ENCODE measurements at places on chromosomes 2 and 18.

DNA sequence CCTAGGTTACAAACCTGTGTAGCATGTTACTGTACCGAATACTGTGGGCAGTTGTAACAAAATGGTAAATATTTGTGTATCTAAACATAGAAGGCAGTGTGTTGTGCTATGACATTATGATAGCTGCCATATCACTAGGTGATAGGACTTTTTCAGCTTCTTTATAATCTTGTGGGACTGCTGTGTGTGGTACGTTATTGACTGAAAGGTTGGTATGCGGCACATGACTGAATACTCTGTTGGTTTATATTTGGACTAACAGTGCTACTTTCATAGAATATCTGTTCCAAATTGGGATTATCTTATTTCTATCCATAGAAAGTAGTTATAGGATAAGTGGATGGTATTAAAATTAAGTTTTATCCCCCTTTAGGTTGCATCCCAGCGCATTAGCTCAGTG lies 144.7 kb downstream of the PHLPP1 start:
- H3K27ac ChIP-seq, result no peak overlapping the region
- DNase-seq, result no peak
- no peak overlapping the region for H3K4me3 ChIP-seq
- H3K4me1 ChIP-seq, result no peaks in the 10 kb centered on the region

- H3K4me3 ChIP-seq, result no peak overlapping the region
- no peak overlapping the region for H3K27ac ChIP-seq
- DNase-seq, result no peak
- H3K4me1 ChIP-seq, result no peaks in the 10 kb centered on the region
Observed at GRCh38 chr2:178873912-178874311, 66.7 kb upstream of the TTN start.

- DNase-seq, result no peak
- no peak overlapping the region for H3K4me3 ChIP-seq
- peaks cover 2% of the 10 kb centered on the region for H3K36me3 ChIP-seq
- no peaks in the 10 kb centered on the region for H3K4me1 ChIP-seq
- H3K27me3 ChIP-seq, result no peaks in the 10 kb centered on the region
- H3K27ac ChIP-seq, result no peak overlapping the region
Observed at GRCh38 chr2:11904029-11904428, 157.6 kb downstream of the LPIN1 start.

- H3K4me3 ChIP-seq, result peak overlapping the region; percentile 89
- H3K4me1 ChIP-seq, result peaks cover 36% of the 10 kb centered on the region
- DNase-seq, result no peak
- H3K27ac ChIP-seq, result peak overlapping the region; percentile 46
- H3K27me3 ChIP-seq, result no peaks in the 10 kb centered on the region
Observed at GRCh38 chr2:25981596-25982272, 563 bp downstream of the KIF3C start.

DNA sequence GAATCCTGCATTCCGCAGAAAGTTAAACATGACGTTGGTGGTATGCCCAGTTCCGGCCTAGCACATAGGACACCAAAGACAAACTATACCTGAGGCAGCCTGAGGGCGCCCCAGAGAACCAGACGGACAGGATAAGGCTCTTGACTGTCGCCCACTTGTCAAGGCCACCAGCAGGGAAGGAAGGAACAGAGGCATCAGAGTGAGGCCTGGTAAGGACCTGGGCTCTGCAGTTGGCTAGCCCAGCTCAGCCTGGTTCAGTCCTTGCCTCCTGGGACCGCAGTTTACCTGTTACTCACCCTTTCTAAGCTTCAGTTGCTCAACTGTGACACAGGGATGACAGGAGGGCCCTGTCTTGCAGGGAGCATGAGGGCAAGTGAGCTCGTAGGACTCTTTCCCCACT lies 82.1 kb downstream of the ACTR2 start:
- peaks cover 3% of the 10 kb centered on the region for H3K36me3 ChIP-seq
- no peak for DNase-seq
- H3K4me3 ChIP-seq, result no peak overlapping the region

GRCh38 chr2:240568678-240569522 lies 616 bp downstream of the RNPEPL1 start:
- H3K27ac ChIP-seq, result peak overlapping the region; percentile 72
- DNase-seq, result peak; percentile 68
- H3K4me1 ChIP-seq, result peaks cover 59% of the 10 kb centered on the region
- peak overlapping the region; percentile 86 for H3K4me3 ChIP-seq

- no peak overlapping the region for H3K27ac ChIP-seq
- H3K27me3 ChIP-seq, result peaks cover 19% of the 10 kb centered on the region
- no peak overlapping the region for H3K4me3 ChIP-seq
- no peaks in the 10 kb centered on the region for H3K4me1 ChIP-seq
- H3K36me3 ChIP-seq, result no peaks in the 10 kb centered on the region
Observed at GRCh38 chr18:48030616-48031480, 100.4 kb upstream of the SMAD2 start.

DNA sequence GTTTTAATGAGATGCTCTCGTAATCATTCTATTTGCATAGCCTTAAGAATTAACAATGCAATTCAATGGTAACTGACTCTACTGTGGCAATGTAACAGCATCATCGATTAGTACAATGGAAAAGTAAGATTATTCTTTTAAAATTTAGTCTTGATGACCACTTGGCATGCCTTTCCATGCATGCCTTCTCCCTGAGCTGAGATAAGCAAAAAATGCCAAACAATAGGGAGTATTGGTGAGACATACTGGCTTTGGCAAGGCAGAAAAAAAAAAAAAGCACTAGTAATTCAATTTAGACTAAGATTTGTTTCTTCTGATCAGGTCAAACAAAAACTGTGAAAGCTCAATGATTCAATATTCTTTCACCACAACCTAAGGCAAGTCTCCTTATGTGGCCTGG lies 110.8 kb upstream of the TRIB2 start:
- peaks cover 14% of the 10 kb centered on the region for H3K4me1 ChIP-seq
- H3K4me3 ChIP-seq, result no peak overlapping the region
- DNase-seq, result no peak
- no peaks in the 10 kb centered on the region for H3K27me3 ChIP-seq
- no peak overlapping the region for H3K27ac ChIP-seq

DNA sequence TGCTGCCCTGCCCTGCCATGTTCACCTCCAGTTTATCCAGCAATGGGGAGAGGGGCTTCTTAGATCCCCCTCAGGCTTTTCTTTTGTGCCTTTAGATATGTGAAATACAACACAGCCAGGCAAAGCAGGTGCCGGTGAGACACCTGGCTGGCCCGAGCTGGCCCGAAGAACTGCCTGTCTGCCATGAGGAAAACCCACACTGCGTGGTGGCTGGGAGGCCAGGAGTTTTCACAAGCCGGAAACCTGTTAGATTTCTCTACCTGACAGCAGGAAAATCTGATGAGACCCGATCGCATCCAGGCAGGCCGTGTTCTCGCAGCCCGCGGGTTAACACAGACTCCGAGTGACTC lies 5.7 kb upstream of the GAL3ST2 start:
- DNase-seq, result no peak
- H3K4me3 ChIP-seq, result no peak overlapping the region
- H3K27ac ChIP-seq, result no peak overlapping the region
- no peaks in the 10 kb centered on the region for H3K27me3 ChIP-seq
- H3K4me1 ChIP-seq, result peaks cover 19% of the 10 kb centered on the region

DNA sequence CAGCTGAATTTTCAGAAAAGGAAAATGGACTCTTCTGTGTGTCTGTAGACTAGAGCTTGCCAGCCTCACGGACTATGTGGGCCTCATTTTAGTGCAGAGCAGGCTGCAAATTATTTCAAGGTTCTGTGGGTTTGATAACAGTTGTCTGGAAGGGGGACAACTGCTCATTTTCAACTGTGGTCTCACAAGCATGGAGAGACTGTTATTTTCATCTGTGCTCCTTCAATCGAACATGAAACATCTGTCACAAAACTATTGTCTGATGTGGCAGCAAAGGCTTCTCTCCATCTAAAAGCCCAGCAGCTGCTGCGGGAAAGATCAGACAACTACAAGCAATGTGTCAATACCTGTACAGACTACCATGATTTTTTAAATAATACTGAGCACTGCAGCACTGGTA lies 211.8 kb downstream of the LRRTM4 start:
- no peak overlapping the region for H3K27ac ChIP-seq
- no peaks in the 10 kb centered on the region for H3K36me3 ChIP-seq
- no peaks in the 10 kb centered on the region for H3K27me3 ChIP-seq
- no peak for DNase-seq
- no peaks in the 10 kb centered on the region for H3K4me1 ChIP-seq

GRCh38 chr18:23528580-23529472 lies 25.5 kb downstream of the RMC1 start:
- peaks cover 97% of the 10 kb centered on the region for H3K36me3 ChIP-seq
- DNase-seq, result no peak
- no peaks in the 10 kb centered on the region for H3K27me3 ChIP-seq
- peaks cover 4% of the 10 kb centered on the region for H3K4me1 ChIP-seq
- H3K27ac ChIP-seq, result peak overlapping the region; percentile 15

- H3K27ac ChIP-seq, result no peak overlapping the region
- H3K27me3 ChIP-seq, result peaks cover 55% of the 10 kb centered on the region
- no peak overlapping the region for H3K4me3 ChIP-seq
- DNase-seq, result no peak
- H3K4me1 ChIP-seq, result peaks cover 6% of the 10 kb centered on the region
Observed at GRCh38 chr2:100274566-100275199, 47.6 kb downstream of the LONRF2 start.

DNA sequence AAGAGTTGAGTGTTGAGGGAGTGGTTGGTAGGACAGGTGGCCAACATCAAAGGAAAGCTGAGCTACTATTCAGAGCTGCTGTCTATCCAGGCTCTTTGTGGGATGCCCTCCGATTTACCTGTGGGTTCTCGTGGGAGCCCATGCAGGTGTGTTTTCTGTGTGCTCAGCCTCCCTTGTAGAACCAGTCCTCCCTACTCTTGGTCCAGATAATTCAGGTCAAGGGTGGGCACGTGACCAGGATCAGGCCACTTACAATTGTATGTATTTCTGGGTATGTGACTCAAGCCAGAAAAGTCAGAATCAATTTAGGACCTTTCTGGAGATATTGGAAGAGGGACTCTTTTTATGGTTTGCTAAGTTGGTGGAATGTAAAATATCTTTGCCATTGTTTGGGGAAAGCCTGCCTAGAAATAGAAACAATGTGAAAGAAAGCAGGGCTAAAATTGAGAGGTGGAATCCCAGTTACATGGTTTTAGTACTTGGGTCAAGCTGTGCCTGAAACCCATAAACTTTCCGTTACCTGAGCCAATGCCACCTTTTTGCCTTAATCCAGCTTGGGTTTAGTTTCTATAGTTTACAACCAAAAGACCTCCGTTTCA lies 93.2 kb downstream of the PDCL3 start:
- H3K4me3 ChIP-seq, result no peak overlapping the region
- H3K4me1 ChIP-seq, result no peaks in the 10 kb centered on the region
- H3K36me3 ChIP-seq, result no peaks in the 10 kb centered on the region
- DNase-seq, result no peak
- H3K27ac ChIP-seq, result no peak overlapping the region

DNA sequence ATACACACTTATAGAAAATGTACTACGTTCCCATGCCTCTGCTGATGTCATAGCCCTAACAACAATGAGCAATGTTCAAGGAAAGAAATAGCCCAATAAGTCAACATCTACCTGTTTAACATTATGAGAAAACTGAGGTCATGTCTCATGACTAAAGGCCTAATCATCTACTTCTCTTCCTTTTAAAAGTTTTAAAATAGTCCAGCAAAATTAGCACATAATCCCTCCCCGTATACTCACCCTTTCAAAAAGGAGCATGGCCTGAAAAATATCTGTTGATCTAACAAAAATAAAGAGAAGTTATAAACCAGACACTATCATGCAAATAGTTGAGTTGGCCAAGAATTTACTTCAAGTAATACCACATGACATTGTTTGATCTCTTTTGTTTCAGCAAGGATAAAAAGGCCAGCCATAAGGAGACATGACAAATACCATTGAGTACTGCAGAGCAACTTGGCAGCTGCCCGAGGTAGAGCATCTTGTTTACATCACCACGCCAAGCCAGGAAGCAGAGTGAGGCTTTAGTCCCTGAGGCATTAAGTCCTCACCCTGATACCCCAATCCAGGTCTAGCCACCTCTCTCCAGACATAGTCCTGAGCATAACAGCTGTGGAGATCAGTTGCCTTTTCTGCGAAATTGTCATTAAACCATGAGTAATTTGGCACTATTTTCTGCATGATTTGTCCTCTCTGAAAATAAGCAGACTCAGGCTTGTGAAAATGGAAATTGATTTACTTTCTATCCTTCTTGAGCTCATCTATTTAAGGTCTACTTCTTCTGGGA lies 137.4 kb upstream of the ETAA1 start:
- H3K4me1 ChIP-seq, result no peaks in the 10 kb centered on the region
- no peaks in the 10 kb centered on the region for H3K27me3 ChIP-seq
- no peak overlapping the region for H3K27ac ChIP-seq
- no peak for DNase-seq
- H3K36me3 ChIP-seq, result no peaks in the 10 kb centered on the region

GRCh38 chr2:49515996-49516782 lies 361.9 kb upstream of the FSHR start:
- no peak overlapping the region for H3K4me3 ChIP-seq
- H3K27me3 ChIP-seq, result no peaks in the 10 kb centered on the region
- no peaks in the 10 kb centered on the region for H3K36me3 ChIP-seq
- H3K27ac ChIP-seq, result no peak overlapping the region
- no peak for DNase-seq
- no peaks in the 10 kb centered on the region for H3K4me1 ChIP-seq

DNA sequence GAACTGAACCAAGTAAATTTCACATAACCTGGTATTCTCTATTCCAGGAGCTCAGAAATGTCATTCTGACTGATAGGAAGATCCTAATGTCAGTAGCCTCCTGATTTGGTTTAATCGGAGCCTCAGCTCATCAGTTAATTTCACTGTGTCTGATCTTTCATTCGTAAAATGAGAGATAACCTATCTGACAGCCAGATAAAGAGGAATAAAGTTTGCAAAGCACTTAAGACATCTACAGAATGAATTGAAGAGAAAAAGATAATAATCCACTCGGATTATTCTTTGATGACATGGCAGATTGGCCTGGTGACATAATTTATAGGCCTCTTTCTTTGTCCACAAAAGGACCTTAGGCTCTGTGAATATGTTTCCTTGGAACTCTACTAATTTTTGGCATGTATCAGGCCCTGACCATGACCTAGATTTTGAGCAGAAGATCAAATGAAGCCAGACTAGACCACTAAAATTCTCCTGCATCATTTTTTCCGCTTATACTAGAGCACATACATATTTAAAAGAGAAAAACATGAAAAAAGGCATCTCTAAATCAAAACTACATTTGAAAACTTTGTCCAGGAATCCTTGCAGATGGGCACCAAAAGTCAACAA lies 312.4 kb downstream of the MTX2 start:
- no peaks in the 10 kb centered on the region for H3K36me3 ChIP-seq
- no peak for DNase-seq
- no peak overlapping the region for H3K4me3 ChIP-seq
- no peak overlapping the region for H3K27ac ChIP-seq
- no peaks in the 10 kb centered on the region for H3K4me1 ChIP-seq

GRCh38 chr2:11411768-11412448 lies 54.1 kb downstream of the E2F6 start:
- no peaks in the 10 kb centered on the region for H3K36me3 ChIP-seq
- H3K27ac ChIP-seq, result no peak overlapping the region
- no peak overlapping the region for H3K4me3 ChIP-seq
- H3K27me3 ChIP-seq, result peaks cover 55% of the 10 kb centered on the region

Measured in effector memory CD8-positive, alpha-beta T cell (primary cell).